ENCODE measurements at places on chromosomes 6 and 20.
A peak's percentile ranks its signal among the peaks of the same experiment; 100 is the strongest.

- DNase-seq, result peak; percentile 16
Measured at GRCh38 chr6:91198588-91199255, 611.9 kb upstream of the MAP3K7 start.

DNA sequence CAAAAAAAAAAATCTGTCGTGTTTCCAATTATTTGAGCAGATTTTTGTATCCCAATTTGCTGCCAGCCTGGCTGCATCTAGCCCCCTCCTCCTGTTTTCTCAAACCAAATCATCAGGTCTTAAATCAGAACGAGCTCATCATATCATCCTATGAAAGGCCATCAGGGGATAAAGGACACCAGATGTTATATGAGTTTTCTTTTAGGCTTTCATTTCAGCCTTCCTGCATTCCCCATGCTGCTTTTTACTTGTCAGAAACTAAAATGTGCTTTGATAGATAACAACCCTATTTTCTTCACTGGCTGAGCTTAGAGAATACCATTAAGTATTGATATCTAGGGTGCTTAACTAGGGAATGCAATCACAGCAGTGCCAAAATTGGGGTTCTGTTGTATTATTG lies 968.4 kb upstream of the SLC35B3 start:
- DNase-seq, result no peak

DNA sequence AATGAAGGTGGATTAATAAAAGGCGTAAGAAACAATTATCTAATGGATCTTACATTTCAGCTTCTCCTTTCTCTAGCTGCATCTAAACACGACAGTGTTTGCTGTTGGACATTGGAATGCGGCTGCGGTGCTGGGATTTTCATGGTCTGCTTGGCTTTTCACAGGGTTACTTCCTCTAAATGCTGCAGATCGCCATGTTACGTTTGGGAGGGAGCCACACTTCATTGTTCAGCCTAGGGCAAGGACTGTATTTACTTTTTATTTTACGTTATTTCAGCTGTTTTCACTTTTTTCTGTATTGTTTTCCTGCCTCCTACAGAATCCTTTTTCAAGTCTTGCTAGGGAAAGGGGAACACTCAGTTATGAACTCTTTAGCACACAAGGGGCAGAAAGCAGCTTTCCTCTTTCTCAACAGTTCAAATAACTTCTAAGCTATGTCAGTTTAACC lies 97.9 kb upstream of the MTHFD1L start:
- no peak for DNase-seq

GRCh38 chr6:21678990-21679389 lies 85.4 kb downstream of the SOX4 start:
- no peak for DNase-seq

- peak; percentile 59 for DNase-seq
Measured at GRCh38 chr6:36302227-36302976, 32.5 kb downstream of the PNPLA1 start.

DNA sequence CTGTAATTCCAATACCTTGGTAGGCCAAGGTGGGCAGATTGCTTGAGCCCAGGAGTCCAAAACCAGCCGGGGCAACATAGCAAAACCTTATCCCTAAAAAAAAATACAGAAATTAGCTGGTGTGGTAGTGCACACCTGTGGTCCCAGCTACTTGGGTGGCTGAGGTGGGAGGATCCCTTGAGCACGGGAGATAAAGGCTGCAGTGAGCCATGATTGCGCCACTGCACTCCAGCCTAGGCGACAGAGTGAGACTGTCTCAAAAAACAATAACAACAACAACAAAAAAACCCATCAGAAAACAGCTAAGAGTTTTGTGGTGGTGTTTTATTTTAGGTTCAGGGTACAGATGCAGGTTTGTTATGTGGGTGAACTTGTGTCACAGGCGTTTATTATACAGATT lies 42.9 kb upstream of the FANCE start:
- DNase-seq, result no peak

- DNase-seq, result no peak
Measured at GRCh38 chr6:17165383-17165782, 63.5 kb downstream of the STMND1 start.

DNA sequence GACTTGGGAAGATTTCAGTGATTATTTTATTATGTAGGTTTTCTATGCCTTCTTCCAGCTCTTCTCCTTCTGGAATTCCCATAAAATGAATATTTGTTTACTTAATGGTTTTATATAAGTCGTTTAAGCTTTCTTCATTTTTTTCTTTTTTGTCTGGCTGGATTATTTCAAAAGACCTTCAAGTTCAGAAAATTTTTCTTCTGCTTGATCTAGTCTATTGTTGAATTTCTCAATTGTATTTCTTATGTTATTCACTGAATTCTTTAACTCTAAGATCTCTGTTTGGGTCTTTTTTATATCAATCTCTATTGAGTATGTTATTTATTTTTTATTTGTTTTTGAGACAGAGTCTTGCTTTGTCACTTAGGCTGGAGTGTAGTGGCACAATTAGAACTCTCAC lies 117.4 kb downstream of the CEP57L1 start:
- DNase-seq, result no peak

GRCh38 chr6:38034274-38034914 lies 214.9 kb downstream of the ZFAND3 start:
- DNase-seq, result no peak

DNA sequence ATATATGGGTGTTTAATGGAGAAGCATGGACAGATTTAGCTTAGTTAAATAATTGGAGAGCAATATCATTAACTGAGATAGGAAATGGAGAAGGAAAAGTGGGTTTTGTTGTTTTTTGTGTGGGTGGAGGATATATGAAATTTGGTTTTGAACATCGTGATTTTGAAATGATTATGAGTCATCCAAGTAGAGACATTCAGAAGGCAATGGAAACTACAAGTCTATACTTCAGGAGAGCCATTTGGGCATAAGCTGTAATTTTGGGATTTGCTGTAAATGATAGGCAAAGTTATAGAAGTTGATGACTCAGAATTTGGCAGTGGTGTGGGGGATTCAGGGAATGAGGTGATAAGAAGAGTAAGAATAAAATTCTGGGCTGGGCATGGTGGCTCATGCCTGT lies 27.4 kb upstream of the FAM135A start:
- DNase-seq, result no peak

- no peak for DNase-seq
Measured at GRCh38 chr6:164612751-164613150, 696.7 kb downstream of the C6orf118 start.

- DNase-seq, result no peak
Measured at GRCh38 chr20:6000871-6001270, 50.4 kb downstream of the MCM8 start.

- no peak for DNase-seq
Measured at GRCh38 chr6:116300566-116300965, 20.8 kb upstream of the TSPYL1 start.

GRCh38 chr20:62825333-62825985 lies 8.6 kb downstream of the COL9A3 start:
- DNase-seq, result no peak

DNA sequence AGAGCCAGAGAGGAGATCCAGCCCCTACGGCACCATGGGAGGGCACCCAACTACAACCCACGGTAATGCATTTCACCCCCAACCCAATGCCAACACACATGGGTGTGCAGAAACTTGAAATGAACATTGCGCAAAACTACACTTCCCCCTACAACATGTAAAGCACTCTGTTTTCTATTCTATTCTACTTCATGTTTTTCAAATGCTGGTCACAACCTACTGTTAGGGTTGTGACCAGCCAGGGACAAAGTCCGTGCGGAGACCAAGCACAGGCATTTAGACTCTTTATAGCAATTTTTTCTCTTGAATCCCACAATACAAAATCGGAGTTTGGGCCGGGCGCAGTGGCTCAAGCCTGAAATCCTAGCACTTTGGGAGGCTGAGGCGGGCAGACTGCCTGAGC lies 90.6 kb downstream of the MRPL14 start:
- DNase-seq, result no peak

DNA sequence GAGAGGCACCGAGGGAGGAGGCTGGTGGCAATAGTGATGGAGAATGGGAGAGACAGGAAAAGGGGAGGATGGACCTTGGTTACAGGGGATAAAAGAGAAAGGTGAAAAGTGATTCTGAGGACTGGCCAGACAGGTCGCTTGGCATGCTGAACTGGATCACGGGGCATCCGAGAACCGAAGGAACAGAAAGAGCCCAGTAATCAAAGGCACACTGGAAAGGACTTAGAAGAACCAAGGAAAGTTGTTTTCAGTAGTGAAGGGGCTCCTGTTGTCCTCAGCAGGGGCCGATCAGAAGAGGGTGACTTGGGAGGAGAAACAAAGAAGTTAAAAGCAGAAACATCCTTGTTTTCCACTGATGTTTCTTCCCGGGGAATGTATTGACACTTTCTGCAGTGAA lies 18.9 kb downstream of the SYTL3 start:
- DNase-seq, result no peak

DNA sequence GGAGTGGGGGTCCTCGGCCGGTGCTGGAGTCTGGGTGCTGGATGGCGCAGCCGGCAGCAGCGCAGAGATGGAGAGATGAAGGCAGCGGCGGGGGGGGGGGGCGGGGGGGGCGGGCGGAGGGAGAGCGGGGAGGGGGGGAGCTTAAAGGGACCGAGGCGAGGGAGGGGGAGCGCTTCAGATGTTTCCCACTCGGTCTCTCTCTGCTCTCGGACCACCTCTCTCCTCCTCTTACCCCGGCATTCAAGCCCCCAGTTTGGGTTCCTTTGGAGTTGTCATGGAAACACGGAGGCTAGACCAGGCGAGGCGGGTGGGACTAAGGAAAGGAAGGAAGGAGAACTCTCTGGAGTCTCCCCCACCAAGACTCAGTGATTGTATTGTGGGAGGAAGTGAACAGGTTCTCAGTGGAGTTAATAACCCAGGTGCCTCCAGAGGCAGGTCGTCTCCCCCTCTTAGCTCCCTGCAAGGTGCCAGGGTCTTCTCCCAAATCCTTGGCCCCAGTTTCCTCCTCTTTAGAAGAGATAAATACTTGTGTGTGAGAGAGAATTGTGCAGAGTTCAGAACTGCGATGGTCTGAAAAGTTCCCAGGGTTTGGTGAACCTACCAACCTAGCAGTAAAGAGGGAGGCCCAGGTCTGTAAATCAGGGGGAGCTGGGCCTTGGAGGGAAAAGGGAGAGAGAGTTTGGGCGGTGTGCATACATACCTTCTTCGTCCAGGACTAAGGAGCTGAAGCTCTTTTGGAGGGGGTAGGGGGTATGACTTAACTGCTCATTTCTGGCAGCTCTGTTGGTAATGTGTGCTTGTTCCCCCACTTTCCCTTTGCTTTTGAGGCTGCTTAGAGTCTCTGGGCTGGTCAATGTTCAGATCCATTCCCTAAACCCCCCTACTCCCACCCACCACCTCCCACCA lies at the start of gene PRRT1:
Gene PRRT1, minus strand, starts transcription at position 77 of the 906 bp plus-strand sequence. CDS start 112 bp downstream, outside the sequence.
- DNase-seq, result no peak

DNA sequence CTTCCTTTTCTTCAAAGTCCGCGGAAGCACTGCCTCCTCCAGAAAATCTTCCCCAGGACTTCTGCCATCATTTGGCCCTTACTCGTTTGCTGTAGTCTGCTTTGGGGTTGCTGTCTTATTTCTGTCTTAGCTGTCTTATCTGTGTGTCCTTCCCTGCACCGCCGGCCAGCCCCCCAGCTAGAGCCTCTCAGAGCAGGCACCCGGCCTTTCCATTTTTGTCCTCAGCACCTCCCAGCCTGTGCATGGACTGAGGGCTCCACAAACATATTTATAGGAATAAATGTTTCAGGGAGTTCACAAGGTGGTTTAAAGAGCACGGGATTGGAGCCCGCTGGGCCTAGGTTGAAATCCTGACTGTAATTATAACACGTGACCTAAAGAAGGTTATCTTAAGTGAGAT lies 8.1 kb downstream of the GLP1R start:
- DNase-seq, result no peak

- DNase-seq, result peak; percentile 84
Measured at GRCh38 chr6:35727231-35727934, 9.4 kb upstream of the ARMC12 start.

DNA sequence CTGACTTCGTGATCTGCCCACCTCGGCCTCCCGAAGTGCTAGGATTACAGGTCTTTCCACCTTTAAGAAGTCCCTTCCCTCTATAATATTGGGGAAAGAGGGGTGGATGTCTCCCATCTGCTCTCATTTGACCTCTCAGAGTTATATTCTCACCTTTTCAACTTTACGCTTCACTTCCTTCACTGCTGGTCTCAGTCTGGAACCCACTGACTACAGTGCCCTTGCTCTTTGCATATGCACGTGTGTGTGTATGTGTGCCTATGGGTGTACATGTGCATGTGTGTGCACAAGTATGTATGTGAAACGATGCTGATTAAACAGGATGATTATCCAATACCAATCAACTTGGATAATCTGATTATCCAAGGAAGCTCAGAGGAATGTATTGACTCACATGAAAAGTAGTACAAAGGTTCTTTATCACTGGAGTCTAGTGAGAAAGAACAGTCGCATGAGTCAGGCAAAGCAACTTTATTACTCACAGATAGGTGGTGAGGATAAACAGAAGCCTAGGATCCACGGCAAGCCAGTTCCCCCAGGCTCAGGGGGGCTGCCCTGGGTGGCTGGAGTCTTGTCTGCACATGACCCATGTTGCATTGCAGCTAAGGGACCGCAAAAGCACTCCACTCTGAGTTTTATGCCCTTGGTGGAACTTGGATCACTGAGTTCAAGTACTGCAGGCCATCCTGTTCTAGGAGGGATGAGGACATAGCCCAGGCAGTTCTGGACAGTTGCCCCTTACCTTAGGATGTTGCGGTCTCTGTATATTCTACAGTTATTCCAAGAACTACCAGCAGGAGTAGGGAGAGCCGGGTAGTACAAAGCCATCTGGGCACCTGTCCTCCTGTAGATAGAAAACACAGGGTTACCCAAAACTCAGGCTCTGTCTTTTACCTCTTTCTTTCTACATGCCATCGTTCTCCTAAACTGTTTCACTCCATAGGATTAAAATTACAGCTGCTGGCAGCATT lies 50.9 kb downstream of the SNRNP48 start:
- DNase-seq, result peak; percentile 77

DNA sequence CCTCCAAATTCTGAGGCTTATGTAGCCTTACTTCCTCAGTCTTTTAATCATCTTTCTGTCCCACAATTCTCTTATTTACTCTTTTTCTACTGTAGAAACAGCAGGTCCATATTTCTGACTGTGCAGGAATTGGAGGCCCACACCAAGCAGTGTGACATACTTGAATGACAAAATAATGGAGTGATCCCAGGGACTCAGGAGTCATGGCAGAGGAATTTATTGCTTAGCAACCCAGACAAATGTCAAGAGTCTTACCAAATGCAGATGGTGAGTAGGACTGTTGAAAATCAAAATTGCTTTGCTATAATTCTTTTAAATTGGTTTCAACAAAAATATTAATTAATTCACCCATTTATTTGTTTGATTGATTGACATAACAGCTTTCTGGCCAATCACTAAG lies 59.9 kb downstream of the HTR1B start:
- no peak for DNase-seq
